RCC 7860 (cell line): ENCODE measurements at places on chromosomes 6 and 20.
A peak's percentile ranks its signal among the peaks of the same experiment; 100 is the strongest.

DNA sequence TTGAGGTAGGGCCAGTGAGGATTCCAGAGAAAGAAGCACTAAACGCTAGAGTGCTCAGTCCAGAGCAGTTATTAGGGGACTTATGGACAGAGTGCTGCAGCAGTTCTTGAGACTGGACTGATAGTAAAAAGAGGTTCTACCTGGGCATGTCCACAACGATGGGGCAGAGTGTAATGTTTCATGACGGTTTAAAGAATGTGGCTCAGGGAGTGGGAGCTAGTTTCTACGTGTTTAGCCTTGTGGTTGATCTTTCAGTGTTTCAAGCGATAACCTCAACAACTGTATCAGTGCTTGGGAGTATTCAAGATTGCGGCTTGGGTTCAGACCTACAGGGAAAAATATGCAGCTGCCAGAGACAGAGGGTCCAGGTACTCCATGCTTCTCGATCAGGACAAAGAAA lies 67.1 kb downstream of the TULP4 start:
- no peak for DNase-seq

DNA sequence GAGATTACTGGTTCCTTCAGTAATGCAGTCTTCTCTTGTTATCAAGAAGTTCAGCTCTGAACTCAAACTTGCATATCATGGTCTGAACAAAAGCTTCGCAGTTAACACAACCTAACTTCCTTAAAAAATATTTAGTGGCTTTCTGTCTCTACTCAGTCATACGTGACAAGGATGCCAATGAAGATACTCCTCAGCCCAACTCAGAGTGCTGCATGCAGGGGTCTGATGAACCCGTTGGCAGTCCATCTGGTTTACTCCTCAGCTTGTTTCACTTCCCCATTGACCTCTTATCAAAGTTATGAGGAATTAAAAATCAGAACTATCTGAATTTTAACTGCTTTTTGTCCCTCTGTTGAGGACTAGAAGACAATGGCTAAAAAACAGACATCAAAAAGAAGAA lies 56.6 kb upstream of the RIN2 start:
- no peak for DNase-seq

DNA sequence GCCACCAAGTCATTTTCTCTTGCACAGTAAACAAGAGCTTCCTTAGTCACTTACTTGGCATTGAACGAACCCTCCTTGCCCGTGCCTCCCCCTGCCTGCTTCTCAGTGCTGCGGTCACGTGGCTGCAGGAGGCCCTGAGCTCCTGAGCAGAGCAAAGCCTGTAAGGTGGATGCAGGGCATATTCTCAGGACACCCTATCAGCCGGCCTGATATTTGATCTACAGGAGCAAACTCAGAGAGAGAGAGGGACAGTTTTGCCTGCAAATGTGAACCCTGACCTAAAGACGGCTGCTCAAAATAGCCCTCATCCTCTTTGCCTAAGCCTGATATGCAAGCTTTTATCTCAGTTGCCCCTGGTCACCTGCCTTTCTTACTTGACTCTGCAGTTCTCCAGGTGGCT lies 93.0 kb upstream of the POPDC3 start:
- DNase-seq, result no peak

DNA sequence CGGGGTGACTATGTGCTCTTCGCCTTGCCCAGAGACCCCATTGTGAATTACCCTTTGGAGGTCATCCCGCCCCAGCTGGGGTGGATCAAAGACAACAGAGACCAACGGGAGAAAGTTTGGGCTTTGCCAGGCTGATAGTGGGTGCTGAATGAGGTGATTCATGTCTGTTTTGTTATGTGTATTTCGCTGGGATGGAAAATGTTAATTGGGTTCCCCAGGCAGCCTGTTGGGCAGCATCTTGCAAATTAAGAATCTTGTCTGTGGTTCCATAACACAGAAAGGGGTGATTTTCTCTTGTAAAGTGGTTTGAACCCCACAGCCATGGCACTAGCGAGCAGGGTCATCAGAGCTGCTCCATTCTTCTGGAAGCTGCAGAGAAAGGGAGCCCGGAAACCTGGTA lies 63.1 kb upstream of the UNC93A start:
- no peak for DNase-seq

DNA sequence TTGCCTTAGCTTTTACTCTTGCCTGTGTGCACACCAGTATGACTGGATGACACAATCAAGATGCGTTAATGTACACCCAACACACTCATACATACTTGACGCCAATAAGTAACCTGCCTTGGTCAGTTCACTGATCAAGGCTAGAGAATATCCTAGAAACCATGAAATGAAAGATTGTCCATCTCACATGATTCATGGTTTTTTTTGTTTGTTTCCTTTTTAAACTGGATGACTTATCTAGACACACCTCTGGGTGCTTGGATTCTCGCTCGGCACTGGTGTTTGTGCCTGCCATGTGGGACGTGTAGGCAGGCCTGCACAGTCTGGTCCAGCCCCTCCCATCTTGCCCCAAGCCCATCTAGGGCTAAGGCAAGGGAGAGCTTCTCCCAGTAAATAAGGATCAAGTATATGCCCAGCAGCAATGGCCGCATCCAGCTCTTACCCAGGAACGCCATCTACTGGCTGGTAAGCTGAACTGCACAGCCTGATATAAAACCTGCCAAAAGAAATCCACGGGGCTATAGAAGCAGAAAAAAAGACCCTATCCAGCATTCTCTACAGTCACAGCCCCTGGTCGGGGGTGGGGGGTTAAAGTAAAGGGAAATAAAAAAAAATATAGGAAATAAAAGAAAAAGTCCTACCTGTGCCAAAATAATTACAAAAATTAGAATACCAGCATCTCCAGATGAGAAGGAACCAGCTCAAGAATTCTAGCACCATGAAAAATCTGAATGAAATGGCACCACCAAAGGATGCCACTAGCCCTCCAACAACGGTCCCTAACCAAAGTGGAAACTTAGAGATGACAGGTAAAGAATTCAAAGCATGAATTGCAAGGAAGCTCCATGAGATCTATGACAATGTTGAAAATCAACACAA lies 73.3 kb downstream of the OTOR start:
- DNase-seq, result peak; percentile 40

DNA sequence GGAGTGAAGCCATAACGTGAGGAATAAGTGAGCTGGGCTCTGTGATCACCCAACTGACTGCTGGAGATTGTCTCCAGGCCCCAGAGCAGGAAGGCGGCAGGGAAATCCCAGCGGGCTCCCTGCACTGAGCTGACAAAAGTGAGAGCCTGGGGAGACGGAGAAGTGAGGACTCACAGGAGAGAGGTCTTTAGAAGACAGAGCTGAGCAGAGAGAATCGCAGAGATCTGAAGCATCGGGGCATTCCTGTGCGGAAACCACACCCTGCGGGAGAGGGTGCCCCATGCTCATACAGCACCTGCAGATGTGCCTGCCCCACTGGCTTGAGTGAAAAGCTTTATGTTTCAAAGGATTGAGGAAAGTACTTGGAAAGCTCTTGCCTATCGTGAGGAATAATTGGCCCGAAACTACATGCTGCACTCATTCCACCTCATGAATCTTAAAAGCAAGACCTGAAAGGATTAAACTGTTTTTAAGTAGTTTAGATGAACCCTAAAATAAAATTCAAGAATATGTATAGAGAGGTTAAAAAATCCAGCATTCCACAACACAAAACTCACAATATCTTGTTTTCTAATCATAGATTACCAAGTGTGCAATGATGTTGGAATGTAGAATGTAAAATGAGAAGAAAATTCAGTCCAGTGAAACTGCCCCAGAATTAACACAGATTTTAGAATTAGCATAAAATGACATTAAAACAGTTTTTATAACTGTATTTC lies 17.7 kb upstream of the THBS2 start:
- no peak for DNase-seq

DNA sequence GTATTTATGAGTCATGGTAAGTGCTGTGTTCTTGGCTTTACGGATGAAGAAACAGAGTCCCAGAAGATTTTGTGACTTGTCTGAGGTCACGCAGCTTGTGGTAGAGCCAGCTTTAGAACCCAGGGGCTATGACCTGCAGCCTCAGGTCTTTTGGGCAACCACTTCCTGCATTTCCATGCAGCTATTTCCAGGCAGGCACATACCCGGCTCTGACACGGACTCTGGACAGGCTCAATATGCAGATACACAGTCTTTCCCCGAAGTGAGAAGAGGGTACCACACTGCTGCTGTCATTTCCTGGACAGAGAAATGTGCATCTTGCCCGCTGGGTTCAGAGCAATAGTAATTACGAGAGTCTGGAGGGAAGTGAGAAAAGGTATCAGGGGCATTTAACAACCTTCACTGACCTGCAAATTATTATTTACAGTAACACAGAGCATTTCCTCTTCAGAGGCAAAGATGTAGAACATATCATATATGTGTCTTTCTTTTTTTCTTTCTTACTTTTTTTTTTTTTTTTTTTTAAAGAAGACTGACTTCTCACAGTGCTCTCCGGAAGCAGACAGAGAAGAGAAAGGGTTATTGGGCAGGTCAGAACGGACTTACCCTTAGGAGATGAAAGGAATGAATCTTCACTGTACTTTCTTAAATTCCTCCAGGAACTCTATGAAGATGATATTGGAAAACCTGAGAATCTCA lies 185.1 kb downstream of the CLIC5 start:
- DNase-seq, result peak; percentile 93

DNA sequence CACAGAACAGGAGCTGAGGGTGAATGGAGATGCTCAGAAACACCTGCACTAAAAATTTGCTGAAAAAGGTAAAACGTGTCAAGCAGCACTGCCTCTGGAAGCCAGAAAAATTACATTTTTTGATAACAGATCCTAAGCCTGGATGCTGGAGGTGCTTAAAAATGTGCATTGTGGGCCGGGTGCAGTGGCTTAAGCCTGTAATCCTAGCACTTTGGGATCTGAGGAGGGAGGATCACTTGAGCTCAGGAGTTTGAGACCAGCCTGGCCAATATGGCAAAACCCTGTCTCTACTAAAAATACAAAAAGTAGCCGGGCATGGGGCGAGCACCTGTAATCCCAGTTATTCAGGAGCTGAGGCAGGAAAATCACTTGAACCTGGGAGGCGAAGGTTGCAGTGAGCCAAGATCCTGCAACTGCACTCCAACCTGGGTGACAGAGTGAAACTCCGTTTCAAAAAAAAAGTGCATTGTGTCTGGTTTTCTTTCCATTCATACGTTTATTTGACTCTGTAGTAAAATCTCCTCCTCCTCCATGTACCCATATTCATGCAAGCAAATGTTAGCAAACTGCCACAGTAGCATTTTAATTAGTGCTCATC lies 587 bp upstream of the BTN3A1 start:
- no peak for DNase-seq

DNA sequence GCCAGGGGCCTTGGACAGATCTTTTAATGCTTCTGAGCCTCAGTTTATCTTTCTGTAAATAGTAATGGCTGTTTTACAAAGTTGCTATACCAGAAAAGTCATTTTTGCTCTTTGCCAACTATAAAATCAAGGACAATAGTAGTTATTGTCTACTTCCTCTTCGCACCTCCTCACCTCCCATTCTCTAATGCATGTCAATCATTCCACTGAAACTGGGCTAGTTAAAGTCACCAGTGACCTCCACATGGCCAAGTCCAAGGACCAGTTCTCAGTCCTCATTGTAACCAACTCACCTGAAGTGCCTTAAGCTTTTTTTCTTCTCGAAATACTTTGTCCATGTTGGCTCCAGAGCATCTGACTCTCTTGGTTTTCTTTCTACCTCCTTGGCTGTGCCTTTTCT lies 51.2 kb downstream of the NCR2 start:
- no peak for DNase-seq

DNA sequence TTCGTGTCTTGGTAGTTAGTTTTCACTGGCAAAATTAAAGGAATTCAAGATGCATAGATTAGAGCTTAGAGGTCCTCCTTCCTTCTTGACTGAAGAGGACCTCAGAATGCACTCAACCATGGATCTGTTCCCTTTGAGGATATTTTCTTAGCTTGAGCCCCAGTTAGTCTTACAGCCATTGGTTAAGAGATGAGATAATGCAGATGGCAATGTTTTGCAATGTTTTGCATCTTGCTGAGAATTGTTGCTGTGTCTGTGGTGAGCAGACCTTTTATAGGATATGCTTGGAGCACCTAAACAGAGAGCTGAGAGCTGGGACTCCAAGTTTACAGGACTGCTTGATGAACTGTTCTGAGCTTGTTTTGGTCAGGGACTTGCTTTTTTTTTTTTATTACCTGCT lies 107.5 kb downstream of the TMEM170B start:
- DNase-seq, result no peak

DNA sequence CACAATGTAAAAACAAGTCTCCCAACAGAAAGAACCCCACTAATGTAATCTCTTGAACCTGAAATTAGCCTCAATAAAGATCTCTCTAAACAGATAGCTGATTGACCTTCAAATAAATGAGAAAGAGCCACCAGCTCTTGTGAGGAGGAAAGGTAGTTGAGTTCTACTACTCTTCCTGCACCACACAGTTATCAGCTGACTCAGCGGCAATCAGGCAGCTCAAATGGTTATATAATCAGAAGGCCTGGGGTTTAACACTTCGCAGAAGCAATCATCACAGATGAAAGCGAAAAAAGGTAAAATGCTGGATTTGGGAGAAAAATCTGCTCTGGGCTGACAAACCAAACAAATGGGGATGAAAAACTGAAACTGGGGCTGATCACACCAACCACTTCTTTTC lies 91.8 kb downstream of the CHD6 start:
- DNase-seq, result no peak

GRCh38 chr6:145090801-145091585 lies 644.3 kb downstream of the EPM2A start:
- DNase-seq, result no peak

- no peak for DNase-seq
Observed at GRCh38 chr6:156844089-156844488, 66.9 kb downstream of the ARID1B start.

- no peak for DNase-seq
Observed at GRCh38 chr20:59322081-59322480, 21.7 kb downstream of the EDN3 start.

DNA sequence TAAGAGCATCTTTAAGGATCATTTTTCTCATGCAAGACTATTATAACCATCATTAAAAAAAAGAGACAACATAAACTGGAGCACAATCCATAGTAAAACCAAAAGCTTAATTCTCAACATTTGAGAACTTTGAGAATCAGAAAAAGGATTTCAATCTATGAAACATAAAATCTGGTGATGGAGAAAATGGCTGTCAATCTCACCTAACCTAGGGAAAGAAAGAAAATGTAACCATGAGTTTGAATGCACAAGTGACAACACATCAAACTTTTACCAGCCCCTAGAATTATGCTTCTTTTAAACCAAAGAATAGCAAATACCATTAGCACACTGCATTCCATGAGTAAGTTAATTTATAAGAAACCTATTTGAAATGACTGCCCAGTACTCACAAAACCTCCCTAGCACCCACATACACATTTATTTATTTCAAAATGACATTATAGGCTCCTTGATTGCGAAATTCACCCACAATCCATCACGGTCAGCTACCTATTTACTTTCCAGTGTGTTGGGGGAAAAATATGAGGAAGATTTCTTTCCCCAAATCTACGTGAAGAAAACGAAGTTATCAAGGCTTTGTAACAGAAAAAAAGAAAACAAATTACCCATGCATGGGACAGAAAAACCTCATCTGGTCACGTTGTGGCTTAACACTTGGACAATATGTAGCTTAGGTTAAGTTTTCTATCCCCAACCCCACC lies 828 bp downstream of the ASCC3 start:
- no peak for DNase-seq

- DNase-seq, result peak; percentile 47
Observed at GRCh38 chr6:164069350-164069990, 655.0 kb downstream of the QKI start.
